Right lobe of liver (tissue), 6 donors: ENCODE measurements at places on chromosomes 2 and 18. TPM values are rescaled to one million over a fixed set of nuclear protein-coding genes. Genes with fewer than 3 reads are reported as not detected.

- no peak overlapping the region for H3K4me3 ChIP-seq
- no peaks in the 10 kb centered on the region for H3K4me1 ChIP-seq
- no peaks in the 10 kb centered on the region for H3K27me3 ChIP-seq
- H3K36me3 ChIP-seq = no peaks in the 10 kb centered on the region
Observed at GRCh38 chr2:151150331-151151320, 111.0 kb downstream of the RBM43 start.

GRCh38 chr2:201759567-201759966 lies 21.2 kb downstream of the ALS2 start:
- H3K36me3 ChIP-seq = no peaks in the 10 kb centered on the region
- H3K4me3 ChIP-seq = no peak overlapping the region
- peak overlapping the region; percentile 81 for H3K27ac ChIP-seq
- no peaks in the 10 kb centered on the region for H3K27me3 ChIP-seq
- H3K4me1 ChIP-seq = peaks cover 23% of the 10 kb centered on the region

- DNase-seq = no peak
- peaks cover 8% of the 10 kb centered on the region for H3K4me1 ChIP-seq
- H3K27ac ChIP-seq = no peak overlapping the region
- H3K4me3 ChIP-seq = no peak overlapping the region
- H3K36me3 ChIP-seq = no peaks in the 10 kb centered on the region
Observed at GRCh38 chr2:232076736-232077135, 115.2 kb downstream of the DIS3L2 start.

GRCh38 chr18:35142275-35142615 lies 98.6 kb upstream of the ZNF397 start:
- no peaks in the 10 kb centered on the region for H3K36me3 ChIP-seq
- no peak overlapping the region for H3K4me3 ChIP-seq

- no peak overlapping the region for H3K27ac ChIP-seq
- H3K27me3 ChIP-seq = no peaks in the 10 kb centered on the region
- no peaks in the 10 kb centered on the region for H3K36me3 ChIP-seq
- no peaks in the 10 kb centered on the region for H3K4me1 ChIP-seq
Observed at GRCh38 chr2:62071126-62071598, 124.8 kb upstream of the B3GNT2 start.

DNA sequence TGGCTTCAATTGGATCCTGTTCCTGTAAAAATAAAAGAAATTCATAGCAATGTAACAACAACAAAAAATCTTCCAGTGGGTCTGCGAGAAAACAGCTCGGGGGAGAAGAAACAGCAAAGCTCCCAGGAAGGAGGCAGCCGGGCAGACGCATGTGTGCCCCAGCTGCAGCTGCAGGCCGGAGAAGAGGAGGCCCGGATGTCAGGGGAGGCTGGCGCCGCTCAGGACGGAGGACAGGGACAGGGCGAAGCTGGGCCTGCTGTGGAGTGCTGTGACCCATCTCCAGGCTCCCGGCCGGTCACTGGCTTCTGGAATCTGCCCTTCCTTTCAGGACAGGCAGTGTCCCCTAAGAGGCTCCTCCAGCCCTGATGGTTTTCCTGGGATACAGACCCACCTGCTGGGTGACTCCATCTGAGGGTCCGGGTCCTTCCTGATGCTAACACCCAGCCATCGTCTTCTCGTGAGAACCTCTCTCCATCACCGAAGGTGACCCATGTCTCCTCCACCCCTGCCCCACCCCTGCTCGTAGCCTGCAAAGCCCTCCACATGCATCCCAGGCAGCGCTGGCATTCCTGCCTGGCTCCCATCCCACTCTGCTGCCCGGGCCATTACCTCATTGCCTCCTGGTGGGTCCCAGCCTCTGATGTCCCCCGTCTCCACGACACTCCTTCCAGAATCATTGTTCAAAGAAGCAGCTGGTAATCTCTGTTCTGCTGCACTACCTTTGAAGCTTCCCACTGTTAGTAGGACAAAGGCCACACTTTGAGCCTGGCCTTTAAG lies 145.4 kb upstream of the TWIST2 start:
- H3K4me1 ChIP-seq = no peaks in the 10 kb centered on the region
- H3K27me3 ChIP-seq = no peaks in the 10 kb centered on the region
- no peak overlapping the region for H3K4me3 ChIP-seq

GRCh38 chr2:131035112-131035825 lies 58.0 kb downstream of the FAM168B start:
- no peaks in the 10 kb centered on the region for H3K36me3 ChIP-seq
- H3K4me1 ChIP-seq = no peaks in the 10 kb centered on the region
- peaks cover 5% of the 10 kb centered on the region for H3K27me3 ChIP-seq
- no peak overlapping the region for H3K27ac ChIP-seq
- no peak for DNase-seq
- peak overlapping the region; percentile 29 for H3K4me3 ChIP-seq

DNA sequence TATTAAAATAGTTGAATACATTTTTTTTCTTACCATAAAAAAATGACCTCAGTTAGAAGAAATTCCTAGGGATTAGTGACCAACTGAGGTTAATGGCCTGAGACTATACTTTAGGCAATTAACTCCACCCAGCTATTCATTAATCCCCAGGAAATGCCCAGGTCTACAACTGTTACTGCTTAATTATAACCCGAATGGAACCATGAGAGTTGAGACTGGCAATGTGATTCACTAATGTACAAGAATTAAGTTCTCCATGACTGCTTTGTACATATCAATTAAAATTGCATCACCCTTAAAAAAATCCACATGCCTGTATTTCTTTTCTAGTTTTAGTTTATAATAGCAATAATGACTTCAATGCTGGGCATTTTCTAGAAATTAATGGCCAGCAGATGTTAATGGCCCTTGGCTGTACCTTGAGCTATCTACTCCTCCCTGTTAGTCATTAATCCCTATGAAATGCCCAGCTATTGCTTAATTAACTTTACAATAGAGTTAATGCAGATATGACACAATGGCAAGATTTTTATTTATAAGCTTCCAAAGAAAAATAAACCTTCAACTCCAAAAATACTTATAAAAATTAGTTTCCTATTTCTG lies 44.1 kb downstream of the ERBB4 start:
- no peak overlapping the region for H3K27ac ChIP-seq
- H3K27me3 ChIP-seq = no peaks in the 10 kb centered on the region
- no peaks in the 10 kb centered on the region for H3K4me1 ChIP-seq
- H3K36me3 ChIP-seq = no peaks in the 10 kb centered on the region

GRCh38 chr2:171315781-171316180 lies 118.0 kb downstream of the METTL8 start:
- no peaks in the 10 kb centered on the region for H3K36me3 ChIP-seq
- H3K27ac ChIP-seq = no peak overlapping the region
- H3K4me3 ChIP-seq = no peak overlapping the region

DNA sequence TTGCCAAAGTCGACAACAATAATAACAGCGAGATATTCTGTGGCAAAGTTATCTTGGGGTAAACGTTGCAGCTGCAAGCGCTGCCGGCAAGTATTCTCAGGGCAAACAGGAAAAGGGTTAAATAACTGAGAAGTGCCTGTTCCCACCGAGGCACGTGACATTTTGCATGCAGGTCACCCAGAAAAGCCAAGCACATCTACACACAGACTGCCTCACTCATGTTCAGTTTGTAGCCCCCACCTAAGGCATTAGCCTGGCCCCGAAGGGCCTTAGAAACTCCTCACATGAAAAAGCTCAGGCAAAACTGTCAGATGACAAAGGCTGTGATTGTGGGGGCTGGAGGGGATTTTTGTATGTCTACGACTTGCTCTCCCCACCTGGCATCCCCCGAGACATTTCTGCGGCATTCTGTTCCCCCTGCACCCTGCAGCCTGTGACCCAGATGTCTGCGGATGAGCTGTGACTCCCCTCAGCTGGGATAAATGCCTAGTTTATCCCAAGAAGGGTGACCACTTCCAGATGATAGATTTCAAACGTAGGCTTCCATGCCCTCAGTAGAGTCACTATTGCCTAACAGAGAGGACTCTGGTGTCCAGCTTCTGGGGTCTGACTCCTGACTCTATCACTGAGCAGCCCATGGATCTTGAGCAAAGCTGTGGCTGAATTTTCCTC lies 215.2 kb upstream of the SIX2 start:
- no peak overlapping the region for H3K27ac ChIP-seq
- no peak for DNase-seq
- no peaks in the 10 kb centered on the region for H3K36me3 ChIP-seq

GRCh38 chr2:43222475-43223309 lies 3.7 kb downstream of the ZFP36L2 start:
- DNase-seq = no peak
- H3K27ac ChIP-seq = peak overlapping the region; percentile 98
- H3K4me1 ChIP-seq = peaks cover 41% of the 10 kb centered on the region
- H3K27me3 ChIP-seq = no peaks in the 10 kb centered on the region
- no peaks in the 10 kb centered on the region for H3K36me3 ChIP-seq
- H3K4me3 ChIP-seq = peak overlapping the region; percentile 81

- H3K36me3 ChIP-seq = no peaks in the 10 kb centered on the region
- H3K4me3 ChIP-seq = peak overlapping the region; percentile 48
- H3K27ac ChIP-seq = peak overlapping the region; percentile 83
- DNase-seq = peak; percentile 60
Observed at GRCh38 chr2:231190531-231191197, 7.8 kb upstream of the ARMC9 start.

DNA sequence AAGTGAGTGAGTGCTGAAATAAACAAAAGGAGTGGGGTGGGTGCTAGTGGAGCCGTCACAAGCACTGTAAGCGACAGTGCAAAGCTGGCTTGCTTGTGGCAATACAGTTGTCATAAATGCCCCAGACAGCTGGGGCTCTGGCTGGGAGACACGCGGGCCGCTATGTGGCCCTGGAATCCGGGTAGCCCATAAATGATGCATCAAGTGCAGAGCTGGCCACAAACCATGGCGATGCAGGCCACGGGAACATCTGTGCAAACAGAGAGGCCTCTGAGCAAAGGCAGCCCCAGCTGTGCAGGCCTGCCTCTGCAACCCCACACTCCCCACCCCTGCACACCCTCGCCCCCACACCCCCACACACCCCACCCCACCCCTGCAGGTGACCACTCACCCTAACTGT lies 349.2 kb upstream of the ID2 start:
- H3K27ac ChIP-seq = no peak overlapping the region
- H3K4me3 ChIP-seq = no peak overlapping the region
- no peaks in the 10 kb centered on the region for H3K4me1 ChIP-seq

DNA sequence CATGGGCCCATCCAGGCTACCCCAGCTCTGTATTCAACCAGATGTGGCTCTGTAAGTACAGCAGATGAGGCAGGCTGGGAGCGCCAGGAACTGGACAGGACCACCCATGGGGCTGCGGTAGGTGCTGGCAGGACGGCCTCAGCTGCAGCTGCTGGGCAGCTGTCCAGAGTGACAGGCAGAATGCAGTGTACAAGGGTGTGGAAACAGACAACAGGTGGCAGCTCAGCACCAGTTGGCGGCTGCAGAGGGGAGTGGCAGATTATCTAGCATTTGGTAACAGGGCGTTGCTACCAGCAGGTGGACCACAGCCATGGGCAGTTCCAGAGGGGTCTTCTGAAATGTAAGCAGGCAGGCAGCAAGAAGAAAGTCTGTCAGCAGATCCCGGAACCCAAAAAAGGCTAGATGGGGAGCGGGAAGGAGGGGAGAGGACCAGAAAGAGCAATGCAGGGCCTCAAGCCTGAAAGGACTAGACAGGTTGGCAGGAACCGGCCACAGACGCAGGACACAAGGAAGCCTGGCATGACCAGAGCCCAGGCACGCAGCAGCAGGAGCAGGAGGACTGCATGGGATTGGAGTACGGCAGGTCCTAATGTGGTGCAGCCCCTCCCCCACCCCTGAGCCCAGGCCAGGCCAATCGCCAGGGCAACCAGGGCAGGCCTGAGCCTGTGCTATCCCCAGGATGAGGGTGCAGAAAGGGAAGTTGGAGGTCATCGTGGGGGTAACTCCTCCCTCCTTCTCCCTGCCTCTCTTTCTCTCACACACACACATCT lies 24.7 kb downstream of the PKDCC start:
- H3K27ac ChIP-seq = no peak overlapping the region
- H3K4me1 ChIP-seq = no peaks in the 10 kb centered on the region
- no peak for DNase-seq
- no peak overlapping the region for H3K4me3 ChIP-seq
- no peaks in the 10 kb centered on the region for H3K36me3 ChIP-seq
- H3K27me3 ChIP-seq = no peaks in the 10 kb centered on the region

DNA sequence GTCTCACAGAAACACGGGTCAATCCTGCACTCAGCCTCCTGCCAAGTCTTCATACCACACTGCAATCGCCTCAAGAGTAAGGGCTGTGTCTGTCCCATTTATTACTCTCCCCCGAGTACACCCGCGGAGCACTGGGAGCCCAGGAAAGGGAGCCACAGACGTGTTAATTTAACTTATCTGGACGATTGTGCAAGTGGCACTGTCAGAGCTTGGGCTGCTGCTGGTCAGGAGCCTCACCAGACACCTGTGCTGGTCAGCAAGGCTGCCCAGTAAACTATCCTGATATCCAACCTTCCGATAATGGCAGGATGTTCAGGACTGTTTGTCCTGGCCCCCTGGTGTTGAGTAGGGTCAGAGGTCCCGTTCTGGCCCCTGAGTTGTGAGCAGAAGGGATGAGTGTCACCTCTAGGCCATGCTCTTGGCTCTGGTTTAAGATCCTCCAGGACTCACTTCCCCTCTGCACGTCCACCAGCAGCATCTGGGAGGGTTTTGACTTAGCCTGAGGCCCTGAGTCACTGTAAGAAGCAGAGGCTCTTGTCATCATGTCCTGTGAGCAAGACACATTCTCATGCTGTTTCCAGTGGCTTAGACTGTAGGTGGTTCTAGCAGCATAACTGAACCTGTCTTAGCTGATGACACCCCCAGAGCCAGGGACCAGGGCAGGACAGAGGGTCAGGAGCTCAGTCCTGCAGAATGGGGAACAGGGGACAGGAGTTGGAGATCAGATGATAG lies 82.5 kb upstream of the ARL4C start:
- no peak overlapping the region for H3K27ac ChIP-seq
- no peak overlapping the region for H3K4me3 ChIP-seq
- H3K4me1 ChIP-seq = no peaks in the 10 kb centered on the region
- H3K36me3 ChIP-seq = no peaks in the 10 kb centered on the region
- DNase-seq = no peak

GRCh38 chr2:118858485-118859156 lies 11.2 kb upstream of the EN1 start:
- no peak overlapping the region for H3K27ac ChIP-seq
- H3K4me1 ChIP-seq = no peaks in the 10 kb centered on the region
- no peak overlapping the region for H3K4me3 ChIP-seq
- DNase-seq = no peak
- no peaks in the 10 kb centered on the region for H3K36me3 ChIP-seq

- H3K27me3 ChIP-seq = no peaks in the 10 kb centered on the region
- no peak for DNase-seq
- H3K27ac ChIP-seq = no peak overlapping the region
Observed at GRCh38 chr2:241987726-241988125, 118.2 kb downstream of the RTP5 start.

- no peaks in the 10 kb centered on the region for H3K36me3 ChIP-seq
- H3K4me3 ChIP-seq = no peak overlapping the region
- H3K27ac ChIP-seq = no peak overlapping the region
- no peaks in the 10 kb centered on the region for H3K4me1 ChIP-seq
- no peaks in the 10 kb centered on the region for H3K27me3 ChIP-seq
Observed at GRCh38 chr2:145410086-145410485, 890.2 kb upstream of the ZEB2 start.

The CHRNA1 gene
- not detected for total RNA-seq

The BMP10 gene
- 4.5 TPM for total RNA-seq

The MC2R gene
- not detected for total RNA-seq

The MGAT4A gene
- total RNA-seq = 10.9 TPM

The MRPL53 gene
- 46.1 TPM for total RNA-seq

The ELOA2 gene
- not detected for total RNA-seq

The SATB2 gene
- 4.6 TPM for total RNA-seq

The SP9 gene
- total RNA-seq = not detected

The SGPP2 gene
- total RNA-seq = 0.14 TPM

The ANKRD30B gene
- not detected for total RNA-seq

The CBLN2 gene
- total RNA-seq = not detected

The PELI1 gene
- 9.3 TPM for total RNA-seq

The DYSF gene
- 40.0 TPM for total RNA-seq

The ADD2 gene
- total RNA-seq = 1.00 TPM

The PFN4 gene
- 0.29 TPM for total RNA-seq

The DNER gene
- total RNA-seq = not detected
